ENCODE measurements at places on chromosomes 4 and X.

DNA sequence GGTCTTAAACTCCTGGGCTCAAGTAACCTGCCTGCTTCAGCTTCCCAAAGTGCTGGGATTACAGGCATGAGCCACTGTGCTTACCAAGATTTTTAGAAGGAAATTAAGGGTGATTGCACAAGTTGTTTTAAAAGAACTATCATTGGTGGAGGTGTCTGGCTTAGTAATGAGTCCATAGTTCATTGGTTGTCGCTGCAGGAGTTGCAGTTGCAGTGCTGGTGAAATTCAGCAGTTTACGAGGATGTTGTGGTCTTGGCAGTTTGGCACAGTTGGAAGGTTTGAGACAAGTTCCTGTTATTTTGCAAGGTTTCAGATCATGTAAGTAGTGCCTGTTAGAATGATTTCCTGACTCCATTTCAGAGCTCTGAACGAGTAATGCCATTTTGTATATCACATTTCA, 48.1 kb downstream of the RAB40AL start:
- DNase-seq, result peak; percentile 17

DNA sequence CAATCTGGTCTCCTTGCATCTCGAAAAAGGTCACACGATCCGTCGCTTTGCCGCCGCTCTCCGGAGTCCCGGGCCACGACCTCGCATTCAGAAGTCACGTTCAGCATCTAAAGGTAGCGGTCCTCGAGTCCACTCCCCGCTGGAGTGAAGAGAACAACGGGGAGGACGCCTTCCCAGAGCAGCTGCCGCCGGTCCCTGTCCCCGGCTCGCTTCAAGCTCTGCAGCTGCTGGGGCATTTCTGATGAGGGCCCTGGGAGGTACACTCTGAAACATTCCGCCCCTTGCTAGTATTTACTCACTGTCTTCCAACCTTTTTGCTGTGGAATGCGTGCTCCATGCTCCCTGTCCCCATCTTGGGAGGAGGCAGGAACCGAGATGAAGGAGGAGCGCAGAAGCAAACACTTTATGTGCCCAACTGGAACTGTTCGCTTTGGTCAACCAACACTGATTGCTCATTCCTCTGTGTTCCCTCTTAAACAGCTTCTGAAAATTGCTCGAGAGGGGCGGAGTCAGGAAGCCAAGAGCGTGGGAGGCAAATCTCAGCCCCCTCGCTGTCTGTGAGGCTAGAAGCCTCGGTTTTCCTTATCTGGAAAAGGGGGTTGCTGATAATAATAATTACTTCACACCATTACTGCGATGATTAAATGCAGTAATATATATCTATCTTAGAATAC, 6.4 kb upstream of the VAMP7 start:
- no peak for DNase-seq

- peak; percentile 8 for DNase-seq
Measured at GRCh38 chrX:15143050-15143824, 126.6 kb downstream of the ASB9 start.

- peak; percentile 28 for DNase-seq
Measured at GRCh38 chrX:123773258-123773988, 40.6 kb upstream of the THOC2 start.

DNA sequence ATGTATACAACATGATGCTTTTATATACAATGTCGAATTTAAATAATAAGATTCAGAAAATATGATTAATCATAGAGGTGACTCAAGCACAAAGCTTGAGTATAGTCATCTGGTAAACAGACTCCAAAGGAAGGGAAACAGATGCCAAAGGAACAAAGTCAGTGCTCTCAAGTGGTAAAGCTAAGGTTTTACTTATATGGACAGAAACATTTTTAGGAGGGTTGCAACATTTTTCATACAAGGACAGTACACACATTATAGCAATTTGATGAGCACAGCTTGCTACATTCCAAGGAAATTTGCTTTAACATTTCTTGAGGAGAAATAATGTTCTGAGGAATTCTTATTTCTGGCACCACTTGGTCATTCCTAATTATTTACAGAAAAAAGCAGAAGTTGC, 333.4 kb upstream of the AADAT start:
- no peak for DNase-seq

DNA sequence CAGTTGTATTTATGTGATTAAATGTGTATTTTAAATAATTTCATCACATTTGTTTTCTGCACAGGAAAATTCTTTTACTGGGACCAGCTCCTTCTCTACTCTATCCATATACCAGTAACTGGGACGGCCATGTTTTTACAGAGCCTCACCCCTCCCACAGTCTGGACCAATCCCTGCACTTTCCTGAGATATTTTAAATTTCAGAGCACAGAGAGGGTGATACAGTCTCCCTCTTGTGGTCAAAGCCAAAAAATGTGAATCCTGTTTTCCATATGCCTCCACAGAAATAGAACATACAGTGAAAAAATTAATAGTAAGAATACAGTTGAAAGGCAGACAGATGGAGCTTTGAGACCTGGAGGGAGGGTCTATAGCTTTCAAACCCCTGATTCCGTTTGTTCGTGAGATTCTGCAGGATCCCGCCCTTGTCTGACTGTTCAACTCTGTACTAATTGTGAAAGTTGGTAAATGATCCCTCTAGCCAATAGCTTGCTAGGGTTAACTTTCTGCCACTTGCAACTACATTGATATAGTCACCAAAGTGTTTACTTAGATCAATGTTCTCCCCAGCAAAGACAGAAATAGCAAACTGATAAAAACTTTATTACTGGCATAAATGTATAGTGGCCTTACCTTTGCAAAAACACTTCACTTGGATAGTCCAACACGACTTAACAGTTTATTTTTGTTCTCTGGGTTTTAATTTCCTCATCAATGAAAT, 172.2 kb downstream of the PPARGC1A start:
- no peak for DNase-seq

GRCh38 chrX:122188751-122189150, 995.3 kb upstream of the GRIA3 start:
- no peak for DNase-seq
